Glutamatergic neuron (in vitro differentiated cells): ENCODE measurements at places on chromosomes 11 and 22.

DNA sequence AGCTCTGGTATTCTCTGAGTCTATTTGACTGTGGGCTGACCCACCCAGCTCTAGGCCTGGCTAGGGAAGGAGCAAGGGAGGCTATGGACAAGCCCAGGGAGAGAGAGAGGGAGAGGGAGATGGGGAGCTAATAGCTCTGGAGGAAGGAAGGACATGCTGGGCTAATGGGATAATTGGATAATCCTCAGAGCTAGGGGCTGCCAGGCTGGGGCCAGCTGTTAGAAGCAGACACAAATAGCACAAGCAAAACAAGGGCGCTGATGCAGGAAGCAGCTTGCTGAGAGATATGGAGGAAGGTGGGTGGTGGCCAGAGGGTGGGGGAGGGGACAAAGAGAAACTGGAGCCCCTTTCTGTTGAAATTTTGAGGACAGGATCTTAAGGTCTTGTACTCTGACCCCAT is 23.2 kb downstream of the ADORA2A start:
- peak; percentile 65 for DNase-seq

DNA sequence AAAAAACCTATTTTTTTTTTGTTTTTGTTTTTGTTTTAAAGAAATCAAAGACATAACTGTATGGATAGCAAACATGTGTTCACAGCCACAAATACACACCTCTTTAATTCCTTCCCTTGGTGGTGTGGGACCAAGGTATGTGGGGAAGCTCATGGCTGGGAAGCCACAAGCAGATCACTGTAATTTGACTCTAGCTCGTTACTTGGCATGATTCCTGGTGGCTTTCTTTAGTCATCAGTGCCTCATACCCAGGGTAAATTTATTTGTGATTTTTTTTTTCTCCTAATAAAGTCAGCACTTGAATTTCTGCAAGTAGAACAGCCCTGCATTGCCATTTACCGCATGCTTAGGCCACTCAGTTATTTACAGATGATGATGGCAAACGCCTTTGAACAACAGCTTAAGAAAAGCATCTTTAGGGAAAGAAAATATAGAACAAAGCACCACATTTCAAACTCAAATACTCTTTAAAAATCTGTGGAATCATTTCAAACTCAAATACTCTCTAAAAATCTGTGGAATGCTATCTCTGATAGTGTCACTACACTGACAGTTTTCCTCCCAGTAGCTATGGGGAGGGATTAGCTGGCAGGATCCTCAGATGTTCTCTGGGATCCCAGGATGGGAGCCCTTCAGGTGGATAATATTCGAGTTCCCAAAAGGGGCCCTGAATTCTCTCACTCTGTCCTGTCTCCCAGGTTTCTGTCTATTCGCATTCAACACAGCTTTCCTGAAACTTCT is 687.2 kb downstream of the OPCML start:
- no peak for DNase-seq

DNA sequence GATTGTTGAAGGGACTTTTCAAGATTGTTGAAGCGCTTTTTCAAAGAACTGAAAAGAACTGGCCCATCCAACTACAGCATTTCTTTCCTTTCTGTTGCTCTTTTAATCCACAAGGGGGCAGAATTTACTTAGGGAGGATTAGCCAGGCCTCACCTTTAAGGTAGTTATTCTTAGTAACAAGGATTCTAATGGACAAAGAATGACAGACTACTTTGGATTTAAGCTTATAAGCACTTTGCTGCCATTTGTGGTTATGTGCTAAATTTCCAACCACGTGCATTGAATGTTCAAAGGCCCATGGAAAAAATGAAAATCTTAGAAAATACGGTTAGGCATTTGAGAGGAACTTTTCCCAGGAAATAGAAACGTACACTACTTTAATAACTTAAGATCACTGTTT is 49.5 kb upstream of the HSPA8 start:
- DNase-seq: no peak

GRCh38 chr11:119520966-119521365 is 98.0 kb upstream of the THY1 start:
- no peak for DNase-seq

GRCh38 chr11:44282620-44283019 is 27.3 kb downstream of the ALX4 start:
- DNase-seq: no peak

DNA sequence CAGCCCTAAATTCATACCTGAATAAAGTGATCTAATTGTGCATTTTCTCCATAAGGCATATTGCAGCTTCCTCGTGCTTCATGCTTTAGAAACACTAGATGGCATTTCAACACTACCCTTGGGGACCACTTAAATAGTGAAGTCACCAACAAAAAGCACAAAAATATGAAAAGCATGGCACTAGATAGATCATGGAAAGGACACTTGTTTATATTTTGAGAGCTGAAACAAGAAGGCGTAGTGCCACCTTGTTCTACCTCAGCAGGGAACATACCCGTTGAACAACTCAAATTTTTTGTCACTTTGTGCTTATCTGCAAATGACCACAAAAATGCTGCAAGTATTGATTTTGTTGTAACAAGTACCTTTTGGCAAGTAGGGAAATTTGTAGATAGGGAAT is 8.6 kb downstream of the TBCEL start:
- DNase-seq: no peak

DNA sequence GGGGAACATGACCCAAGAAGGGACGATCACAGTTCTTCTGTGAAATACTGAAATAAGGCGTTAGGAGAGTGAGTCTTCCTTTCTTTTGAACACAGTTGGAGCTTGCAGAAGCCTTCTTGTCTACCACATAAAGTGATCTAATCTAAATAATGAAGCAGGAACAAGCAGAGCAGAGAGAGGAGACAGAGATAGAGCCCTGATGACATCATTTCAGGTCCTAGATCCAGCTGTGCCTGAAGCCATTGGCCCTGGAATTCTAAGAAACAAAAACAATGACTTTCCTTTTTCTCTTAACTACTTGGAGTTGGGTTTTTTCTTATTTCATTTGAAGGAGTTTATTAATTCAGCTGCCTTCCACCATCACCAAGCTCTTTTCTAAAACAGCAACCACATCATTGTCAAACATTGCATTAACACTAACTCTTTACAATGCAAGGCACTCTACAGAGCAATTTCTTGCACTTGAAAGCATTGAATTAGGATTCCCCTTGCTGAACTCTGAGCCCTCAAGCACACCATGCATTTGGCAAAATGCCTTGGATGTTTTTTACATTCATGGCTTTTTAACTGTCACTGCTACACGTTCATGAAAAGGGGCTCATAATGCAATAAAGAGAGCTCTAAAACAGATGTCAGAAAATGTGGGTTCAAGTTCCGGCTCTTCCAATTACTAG is 117.2 kb upstream of the TIMP3 start:
- DNase-seq: no peak

DNA sequence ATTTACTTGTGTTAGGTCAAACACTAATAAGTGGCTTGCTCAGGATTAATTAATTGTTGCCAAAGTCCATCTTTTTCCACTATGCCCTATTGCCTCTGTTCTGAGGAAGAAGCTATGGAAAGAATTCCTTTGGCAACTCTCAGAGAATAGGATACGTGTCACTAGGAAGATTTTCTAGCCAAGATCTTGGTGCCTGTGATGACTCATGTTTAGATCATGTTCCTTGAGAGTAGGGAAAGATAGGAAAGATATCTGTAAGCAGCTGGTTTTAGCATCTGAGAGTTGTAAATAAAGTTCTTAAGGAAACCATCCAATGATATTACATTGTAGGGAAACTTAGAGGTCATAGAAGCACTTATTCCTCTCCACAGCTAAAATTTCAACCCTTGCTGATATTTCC is 15.7 kb downstream of the SLN start:
- no peak for DNase-seq

- DNase-seq: peak; percentile 86
Observed at GRCh38 chr11:2945031-2945756, 16.0 kb upstream of the PHLDA2 start.

- no peak for DNase-seq
Observed at GRCh38 chr11:285021-285893, 3.7 kb upstream of the PGGHG start.

- peak; percentile 13 for DNase-seq
Observed at GRCh38 chr22:43847376-43848289, 14.7 kb downstream of the SULT4A1 start.

GRCh38 chr11:36131721-36132397 is 157.4 kb downstream of the COMMD9 start:
- DNase-seq: peak; percentile 72

GRCh38 chr22:48098921-48099245 is 1336.4 kb downstream of the TBC1D22A start:
- no peak for DNase-seq

GRCh38 chr11:130203766-130204702 is 44.5 kb downstream of the ST14 start:
- DNase-seq: no peak

- no peak for DNase-seq
Observed at GRCh38 chr11:33682019-33682418, 18.6 kb downstream of the C11orf91 start.

DNA sequence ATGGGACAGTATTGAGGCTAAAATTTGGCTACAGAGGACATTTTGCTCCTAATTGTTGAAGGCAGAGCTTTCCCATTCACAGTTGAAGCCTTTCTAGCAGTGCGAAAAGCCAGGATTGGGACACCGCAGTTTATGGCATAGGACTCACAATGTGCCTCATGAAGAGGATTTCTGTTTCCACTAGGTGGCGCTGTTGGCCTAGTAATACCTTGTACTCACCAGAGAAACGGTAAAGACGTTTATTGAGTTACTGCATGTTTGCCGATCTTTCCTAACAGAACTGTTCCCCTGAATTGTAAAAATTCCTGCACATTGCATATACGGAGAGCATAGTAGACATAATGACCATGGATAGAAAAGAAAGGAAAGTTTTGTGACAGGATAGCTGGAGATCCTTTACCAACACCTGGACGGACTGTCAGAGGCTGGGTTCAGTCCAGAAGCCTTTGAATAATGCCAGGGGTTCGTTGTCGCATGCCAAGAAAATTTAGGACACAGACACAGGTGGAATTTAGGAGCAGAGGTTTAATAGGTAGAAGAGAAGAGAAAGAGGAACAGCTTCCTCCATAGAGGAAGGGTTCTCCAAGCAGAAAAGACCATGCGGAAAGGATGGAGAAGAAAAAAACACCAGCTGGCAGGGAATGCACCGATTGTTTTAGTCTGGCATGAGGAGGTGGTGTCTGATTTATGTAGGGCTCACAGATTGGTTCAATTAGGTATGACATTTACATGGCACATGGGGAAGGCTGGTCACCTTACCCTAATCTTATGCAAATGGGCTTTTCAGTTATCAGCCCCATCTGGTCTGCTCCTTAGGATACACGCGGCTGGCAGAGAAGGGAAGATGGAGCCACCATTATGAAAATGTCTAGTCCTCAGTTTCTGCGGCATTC is 10.8 kb upstream of the OR51D1 start:
- DNase-seq: peak; percentile 84

DNA sequence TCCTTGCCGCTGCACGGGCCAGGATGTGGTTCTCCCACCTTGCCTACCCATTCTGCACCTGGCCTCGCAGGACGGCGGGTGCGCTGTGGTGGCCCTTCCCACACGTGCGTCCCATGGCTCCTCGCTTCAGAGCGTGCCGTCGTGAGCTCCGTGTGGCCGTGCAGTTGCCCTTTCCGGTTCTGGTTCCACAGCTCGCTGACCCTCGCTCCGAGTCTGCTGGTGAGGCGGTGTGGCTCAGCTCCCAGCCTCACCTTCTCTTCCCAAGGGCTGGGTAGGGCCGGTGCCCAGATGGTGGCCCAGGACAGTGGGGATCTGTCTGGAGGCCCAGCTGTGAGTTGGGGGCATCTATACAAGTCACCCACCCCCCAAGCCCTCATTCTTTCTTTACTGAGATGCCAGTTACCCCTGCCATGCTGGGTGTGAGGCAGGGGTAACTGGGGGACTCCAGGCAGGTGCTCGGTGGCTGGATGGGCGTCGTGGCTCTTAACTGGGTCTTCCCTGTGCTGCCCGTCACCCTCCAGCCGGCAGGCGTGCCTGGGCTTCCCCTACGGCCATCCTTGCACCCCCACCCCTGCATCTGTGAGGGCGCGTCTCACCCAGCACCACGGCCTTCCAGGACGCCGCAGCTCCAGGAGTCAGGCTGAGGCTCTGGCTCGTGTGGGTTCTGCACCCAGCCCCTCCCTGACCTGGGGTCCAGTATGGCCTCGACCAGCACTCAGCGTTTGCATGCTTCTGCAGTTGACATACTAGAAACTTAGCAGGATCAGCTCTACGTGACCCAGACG is 395.2 kb downstream of the TBC1D22A start:
- no peak for DNase-seq

DNA sequence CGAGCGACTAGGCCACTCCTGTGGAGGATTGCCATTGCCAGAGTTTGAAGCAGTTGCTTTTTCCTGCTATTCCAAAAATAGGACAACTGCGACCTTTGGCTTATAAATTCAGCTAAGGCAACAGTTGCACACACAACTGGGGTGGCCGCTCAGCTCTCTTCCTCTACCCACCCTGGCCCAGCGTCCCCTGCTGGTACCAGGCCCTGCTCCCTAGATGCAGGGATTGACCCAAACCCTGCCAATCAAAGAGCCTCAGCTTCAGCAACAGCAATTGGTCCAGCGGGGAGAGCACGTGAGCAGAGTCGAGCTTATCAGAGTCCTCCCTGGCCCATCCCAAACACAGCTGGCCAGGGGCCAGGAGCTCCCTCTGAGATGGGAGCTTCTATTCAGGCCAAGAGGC is 22.0 kb upstream of the CABP2 start:
- no peak for DNase-seq

GRCh38 chr11:16630651-16631050 is 107.8 kb upstream of the C11orf58 start:
- DNase-seq: no peak

- no peak for DNase-seq
Observed at GRCh38 chr11:43278193-43278956, 33.4 kb upstream of the API5 start.

DNA sequence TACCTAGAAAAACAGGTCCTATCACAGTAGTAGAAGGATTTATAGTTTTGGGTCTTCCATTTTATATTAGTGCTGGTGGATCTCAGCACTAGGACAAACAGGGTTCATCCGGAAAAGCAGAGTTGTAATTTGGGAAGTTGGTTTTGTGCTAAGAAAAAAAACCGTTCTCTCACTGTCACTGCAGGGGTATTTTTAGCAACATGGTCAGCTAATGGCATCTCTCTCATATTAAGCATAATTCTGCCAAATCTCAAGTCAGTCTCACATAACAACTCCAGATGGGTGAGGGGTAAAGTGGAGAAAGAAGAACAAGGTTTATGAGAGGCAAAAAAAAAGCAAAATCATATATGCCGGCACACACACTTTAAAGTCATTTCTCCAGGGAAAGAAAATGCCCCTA is 51.6 kb upstream of the GDPD4 start:
- no peak for DNase-seq
